ENCODE measurements at places on chromosomes 5 and 9.
A peak's percentile ranks its signal among the peaks of the same experiment; 100 is the strongest.

GRCh38 chr5:179161901-179162300, 101.7 kb downstream of the ZNF354C start:
- no peak for ATAC-seq

DNA sequence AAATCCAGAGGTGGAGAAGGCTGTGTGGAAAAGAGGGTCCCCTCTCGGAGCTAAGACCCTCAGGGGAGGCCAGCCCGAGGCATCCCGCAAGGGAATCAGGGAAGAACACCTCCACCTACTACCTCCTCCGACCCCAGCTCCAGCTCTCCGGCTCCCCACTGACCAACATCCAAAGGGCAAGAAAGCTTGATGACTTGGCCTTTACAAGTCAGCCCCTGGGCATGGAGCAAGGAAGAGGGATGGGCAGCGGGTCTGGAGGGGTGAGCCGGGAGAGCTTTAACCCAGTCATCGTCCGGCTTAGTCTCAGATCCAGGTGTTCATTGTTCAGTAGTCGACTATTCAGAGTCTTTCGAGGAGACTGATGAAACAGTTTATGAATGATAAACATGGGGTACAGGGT, 32.1 kb downstream of the ERAP1 start:
- no peak for ATAC-seq

DNA sequence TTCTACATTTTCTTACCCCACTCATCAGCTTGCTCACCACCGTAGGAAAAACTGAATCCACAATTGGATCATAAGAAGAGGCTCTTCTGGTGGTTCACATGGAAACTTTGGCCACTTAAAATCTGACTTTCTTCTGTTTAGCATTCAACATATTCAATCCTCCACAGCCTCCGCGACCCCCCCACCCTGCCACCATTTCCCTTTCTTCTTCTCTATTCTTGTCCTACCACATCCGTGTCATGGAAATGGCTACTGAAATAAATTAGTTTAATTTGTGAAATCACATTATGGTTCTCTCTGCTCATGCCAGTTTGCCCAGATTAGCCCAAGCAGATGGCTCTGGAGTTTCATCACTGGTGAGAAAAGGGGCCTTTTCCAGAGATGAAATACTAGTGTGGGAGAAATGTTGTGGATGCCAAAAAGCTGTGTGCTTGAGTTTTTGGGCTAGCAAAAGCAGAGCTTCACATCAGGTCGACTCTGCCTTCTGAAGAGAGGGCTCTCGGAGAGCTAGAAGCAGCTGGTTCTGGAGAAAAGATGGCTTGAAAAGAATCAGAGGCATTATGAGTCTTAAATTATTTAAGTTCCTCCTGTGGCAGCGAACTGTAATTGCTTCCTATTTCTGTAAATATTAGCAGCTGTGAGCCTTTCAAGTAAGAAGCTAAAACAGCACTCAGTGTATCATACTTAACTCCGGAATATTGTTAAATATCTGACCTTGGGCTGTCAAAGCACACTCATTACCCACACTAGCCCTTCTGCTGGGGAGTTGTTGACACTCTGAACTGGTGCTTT, 107.1 kb downstream of the MAT2B start:
- no peak for ATAC-seq

DNA sequence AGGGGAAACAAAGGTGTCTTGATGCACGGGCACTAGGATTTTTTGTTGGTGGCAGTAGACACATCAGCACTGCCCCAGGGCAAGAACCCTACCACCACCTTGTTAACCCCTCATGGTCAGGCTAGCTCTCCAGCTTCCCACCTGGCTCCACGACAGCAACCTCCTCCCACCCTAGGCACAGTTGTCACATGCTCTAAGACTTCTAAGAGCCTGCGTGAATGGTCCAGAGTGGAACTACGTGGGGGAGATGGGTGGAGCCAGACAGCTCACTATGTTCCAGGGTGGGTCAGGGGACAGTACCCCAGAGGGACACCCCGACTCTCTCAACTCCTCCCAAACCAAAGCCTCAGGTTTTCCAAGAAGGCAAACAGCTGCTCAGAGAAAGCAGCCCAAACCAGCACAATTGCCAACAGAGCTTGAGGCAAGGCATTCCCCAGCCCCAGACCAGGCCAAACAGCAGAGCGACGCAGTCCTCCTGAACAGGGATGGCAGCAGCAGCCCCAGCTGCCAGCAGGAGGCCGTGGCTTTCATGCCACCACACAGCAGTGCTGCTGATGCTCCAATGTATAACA, 78.0 kb downstream of the NRG2 start:
- ATAC-seq = no peak

GRCh38 chr5:114296191-114296590, 65.7 kb upstream of the KCNN2 start:
- no peak for ATAC-seq

- ATAC-seq = no peak
These were observed 235.5 kb upstream of the TRIM32 start for GRCh38 chr9:116451500-116452115.

DNA sequence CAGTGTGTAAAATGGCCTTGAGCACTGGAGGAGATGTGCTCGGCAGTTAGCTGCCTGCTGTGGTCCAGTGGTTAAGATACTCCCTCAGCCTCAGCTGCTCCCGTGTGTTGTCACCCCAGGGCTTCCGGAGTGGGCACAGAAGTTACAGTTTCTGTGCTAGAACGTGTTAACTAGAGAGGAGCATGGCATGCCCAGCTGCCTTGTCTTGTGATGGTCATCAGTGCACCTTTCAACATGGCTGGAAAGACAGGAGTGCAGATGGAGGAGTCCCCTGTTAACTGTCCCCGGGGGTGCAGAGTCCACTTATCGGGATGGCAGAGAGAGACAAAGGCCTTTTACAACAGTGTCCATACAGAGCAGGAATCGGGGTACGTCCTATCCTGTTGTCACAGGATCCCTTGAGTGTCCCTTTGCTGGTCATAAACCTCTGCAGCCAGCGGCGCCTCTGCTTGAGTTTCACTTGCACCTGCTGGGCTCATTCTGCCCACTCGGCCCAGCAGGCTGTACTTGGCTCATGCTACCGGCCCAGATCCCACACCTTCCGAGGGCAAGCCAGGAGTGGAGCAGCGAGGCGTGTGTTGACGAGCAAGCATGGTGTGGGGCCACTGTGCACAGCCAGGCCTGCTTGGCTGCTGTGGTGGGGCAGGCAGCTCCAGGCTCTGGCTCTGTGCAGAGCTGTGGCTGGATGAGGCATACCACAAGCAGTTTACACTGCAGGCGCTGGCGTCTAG, 112.6 kb downstream of the EHMT1 start:
- ATAC-seq = no peak

GRCh38 chr5:14685757-14686156, 21.2 kb downstream of the OTULIN start:
- no peak for ATAC-seq

- ATAC-seq = no peak
These were observed 1129.2 kb downstream of the CDH9 start for GRCh38 chr5:25909163-25909562.

GRCh38 chr5:85760519-85760918, 857.2 kb upstream of the COX7C start:
- no peak for ATAC-seq

DNA sequence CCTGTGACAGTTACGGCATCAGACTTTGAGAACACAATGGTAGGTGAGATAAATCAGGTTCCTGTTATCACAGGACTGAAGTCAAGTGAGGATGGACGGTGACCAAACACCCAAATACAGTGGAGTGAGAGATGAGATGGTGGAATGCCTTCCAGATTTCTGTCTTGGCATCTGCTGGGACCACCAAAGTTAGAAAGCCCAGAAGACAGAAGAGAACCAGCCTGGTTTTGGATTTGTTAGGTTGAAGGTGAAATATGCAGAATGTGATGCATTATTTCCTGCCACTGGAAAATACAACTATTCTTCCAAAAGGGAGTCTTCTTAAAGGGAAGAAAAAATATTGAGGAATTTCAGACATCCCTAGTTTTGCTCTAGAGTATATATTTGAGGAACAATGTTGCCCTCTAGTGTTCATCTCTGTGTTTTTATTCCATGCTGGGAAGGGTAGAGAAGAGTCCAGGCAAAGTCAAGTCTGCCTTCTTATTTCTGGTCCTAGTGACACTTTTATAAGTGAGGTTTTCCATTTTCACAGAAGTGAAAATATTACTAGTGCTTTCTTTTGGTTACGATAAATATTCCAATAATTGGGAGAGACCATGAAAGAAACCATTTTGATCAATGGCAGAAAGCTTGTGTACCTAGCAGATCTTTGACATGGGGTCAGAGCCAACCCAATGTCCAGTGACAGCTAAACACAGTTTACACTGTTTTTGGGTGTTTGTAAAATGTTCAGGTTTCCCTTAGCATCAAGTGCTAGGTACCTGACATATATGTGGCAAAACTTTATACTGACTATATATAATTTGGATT, 142.3 kb upstream of the ANKH start:
- peak; percentile 72 for ATAC-seq

DNA sequence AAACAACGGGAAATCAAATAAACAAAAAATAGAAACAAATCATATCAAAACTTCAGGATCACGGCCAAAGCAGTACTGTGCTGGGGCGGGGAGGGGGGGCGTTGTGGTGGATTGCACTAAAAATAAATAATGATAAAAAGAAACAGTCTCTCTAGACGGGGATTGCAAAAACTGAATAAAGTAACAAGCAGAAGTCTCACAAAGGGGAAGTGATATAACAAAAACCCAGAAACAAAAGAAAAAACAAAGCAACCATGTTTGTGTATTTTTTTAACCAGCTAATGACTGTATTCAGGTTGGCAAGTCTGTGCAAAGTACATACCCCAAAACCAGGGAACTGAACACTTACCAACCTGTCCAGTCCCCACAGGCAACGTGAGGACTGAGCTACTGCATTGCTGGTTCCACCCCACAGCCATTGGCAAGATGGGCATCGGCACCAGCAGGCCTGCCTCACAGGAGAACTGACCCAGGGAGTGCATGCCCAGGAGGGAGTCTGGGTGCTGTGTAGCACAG, 24.1 kb downstream of the BICD2 start:
- ATAC-seq = no peak

GRCh38 chr5:33195431-33196165, 245.2 kb upstream of the TARS1 start:
- ATAC-seq = no peak

- no peak for ATAC-seq
These were observed 64.7 kb downstream of the GGTA1 start for GRCh38 chr9:121434969-121435368.

- no peak for ATAC-seq
These were observed 12.1 kb upstream of the SLC2A8 start for GRCh38 chr9:127384901-127385300.

- no peak for ATAC-seq
These were observed 4.6 kb downstream of the SNX2 start for GRCh38 chr5:122779451-122779850.

GRCh38 chr9:7653262-7653661, 146.3 kb downstream of the DMAC1 start:
- no peak for ATAC-seq

- no peak for ATAC-seq
These were observed 189.0 kb downstream of the SEC61B start for GRCh38 chr9:99411068-99411467.
